ENCODE measurements at places on chromosomes 1 and 21. TPM values are rescaled to one million over a fixed set of nuclear protein-coding genes. Genes with fewer than 3 reads are reported as not detected.

DNA sequence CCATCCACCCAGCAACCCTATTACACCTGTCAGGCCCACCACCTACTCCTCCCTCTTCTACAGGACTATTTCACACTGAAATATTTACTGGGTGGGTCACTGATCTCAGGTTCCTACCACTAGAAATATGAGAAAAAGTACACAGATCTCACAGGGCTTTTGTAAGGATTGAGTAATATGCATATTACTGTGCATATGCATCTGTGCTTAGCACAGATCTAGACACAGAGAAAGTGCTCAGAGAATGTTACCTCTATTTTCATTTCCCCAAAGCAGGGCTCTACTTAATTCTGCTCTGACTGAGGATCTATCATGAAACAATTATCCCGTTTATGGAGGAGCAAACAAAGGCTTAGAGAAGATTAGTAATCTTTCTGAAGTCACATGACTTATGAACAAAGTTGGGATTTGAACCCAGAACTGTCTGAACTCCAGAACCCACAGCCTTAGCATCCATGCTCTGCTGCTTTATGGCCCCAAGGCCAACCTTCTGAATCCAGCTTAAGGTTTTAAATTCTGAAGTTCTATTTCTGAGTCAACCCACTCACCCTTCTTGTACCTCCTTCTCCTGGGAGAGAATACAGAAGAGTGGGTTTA is 11.8 kb downstream of the TSSK3 start:
- no peak for DNase-seq

DNA sequence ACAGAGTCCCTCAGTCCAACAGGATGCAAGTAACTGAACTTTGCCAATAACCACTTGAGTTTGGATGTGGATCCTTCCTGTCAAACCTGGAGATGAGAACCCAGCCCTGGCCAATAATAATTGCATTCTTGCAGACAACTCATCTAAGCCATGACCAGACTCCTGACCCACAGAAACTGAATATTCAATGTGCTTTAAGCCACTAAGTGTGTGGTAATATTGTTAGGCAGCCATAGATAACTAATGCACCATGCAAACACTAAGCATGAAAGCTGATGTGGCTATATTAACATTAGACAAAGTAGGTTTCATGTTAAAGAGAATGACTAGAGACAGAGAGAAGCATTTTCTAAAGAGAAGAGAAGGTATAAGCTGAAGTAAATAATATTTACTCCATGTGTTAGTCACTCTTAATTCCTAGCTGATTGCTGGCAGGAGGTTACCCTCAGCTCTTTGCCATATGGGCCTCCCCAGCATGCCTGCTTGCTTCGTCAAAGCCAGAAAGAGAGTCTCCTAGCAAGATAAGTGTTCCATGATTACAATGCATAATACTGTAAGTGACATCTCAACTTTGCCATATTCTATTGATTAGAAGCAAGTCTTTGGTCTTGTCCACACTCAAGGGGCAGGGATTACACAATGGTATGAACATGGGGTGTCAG is 276.4 kb upstream of the PLXNA2 start:
- no peak for DNase-seq

GRCh38 chr1:182135946-182136345 is 74.4 kb upstream of the ZNF648 start:
- DNase-seq, result no peak

GRCh38 chr1:70745199-70745598 is 302.4 kb downstream of the PTGER3 start:
- peak; percentile 14 for DNase-seq

DNA sequence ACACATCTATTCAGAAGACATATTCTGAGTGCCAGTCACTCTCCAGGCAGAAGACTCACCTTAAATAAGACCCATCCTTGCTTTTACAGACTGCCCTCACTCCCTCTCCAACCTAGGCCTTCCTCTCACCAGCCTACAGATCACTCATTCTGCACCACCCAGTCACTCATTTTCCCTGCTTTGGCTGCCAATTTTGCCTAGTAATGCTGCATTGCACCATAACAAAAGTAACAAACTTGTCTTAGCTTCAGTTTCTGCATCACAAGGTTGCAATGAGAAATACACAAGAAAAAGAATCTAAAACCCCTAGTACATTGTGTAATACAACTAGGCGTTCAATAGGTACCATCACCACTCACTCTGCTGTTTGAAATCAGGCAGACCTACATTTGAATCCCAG is 292.4 kb downstream of the PLPP3 start:
- DNase-seq, result no peak

DNA sequence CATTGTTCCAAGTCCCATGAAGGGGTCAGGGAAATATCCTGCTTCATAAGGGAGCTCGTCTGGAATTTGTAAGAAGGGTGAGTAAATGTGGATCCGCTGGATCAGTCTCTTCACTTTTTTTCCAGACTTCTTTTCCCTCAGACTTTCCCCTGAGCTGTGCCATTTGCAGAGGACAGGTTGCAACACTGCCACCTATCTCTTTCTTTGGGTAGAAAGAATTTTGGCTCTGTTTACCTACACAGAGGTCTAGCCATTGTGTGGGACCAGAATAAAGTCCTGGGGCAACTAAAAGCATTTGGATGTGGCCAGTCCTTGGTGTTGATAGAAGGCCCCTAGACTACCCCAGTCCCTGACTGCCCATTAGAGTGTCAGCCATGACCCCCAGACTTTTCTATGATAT is 1146.7 kb upstream of the PRMT6 start:
- DNase-seq, result peak; percentile 2

DNA sequence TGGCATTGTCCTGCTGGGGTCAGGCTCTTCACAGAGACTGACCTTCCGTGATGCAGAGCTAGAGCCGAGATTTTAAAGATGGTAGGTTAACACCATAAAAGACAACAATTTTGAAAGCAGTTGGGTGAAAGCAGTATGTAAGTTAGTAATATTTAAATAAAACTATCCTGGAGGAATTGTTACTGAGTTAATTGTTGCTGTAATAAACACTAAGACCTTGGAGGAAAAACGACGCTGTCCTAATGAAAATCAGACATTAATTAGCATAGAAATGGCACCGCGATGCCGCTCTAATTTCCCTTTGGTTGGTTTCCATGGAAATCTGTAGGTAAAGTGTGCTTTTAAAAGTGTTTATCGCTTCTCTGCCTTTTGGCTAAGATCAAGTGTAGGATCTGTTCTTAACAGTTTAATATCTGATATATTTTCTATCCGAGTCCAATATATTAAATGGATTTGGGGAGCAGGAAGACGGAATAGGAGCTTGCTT is 745 bp upstream of the ANP32E start:
- no peak for DNase-seq

- no peak for DNase-seq
Observed at GRCh38 chr1:157438146-157438545, 114.2 kb downstream of the FCRL5 start.

GRCh38 chr1:194367121-194367520 is 1180.7 kb upstream of the B3GALT2 start:
- no peak for DNase-seq

DNA sequence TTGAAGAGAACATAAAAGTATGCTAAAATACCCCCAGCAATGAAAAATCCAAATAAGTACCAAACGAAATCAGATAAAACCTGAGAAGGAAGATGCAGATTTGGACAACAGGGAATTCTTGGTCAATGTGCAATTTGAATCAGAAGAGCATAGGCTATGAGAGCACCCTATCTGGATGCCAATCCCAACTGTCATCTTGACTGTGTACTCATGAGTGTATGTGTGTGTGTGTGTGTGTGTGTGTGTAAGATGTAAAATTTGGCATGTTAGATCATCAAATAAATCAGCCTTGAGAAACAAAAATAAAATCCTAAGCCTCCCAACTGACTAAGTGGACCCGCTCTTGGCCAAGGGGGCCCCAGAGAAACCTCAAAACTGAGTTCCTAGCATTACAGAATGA is 18.0 kb upstream of the SPRR2G start:
- DNase-seq, result no peak

KRTAP10-3 gene
- total RNA-seq, result not detected

NR1I3 gene
- total RNA-seq, result not detected

TMEM59 gene
- 127 TPM for total RNA-seq

TDRD5 gene
- 0.28 TPM for total RNA-seq

Measured in H7 (cell line).